G401 (cell line): ENCODE measurements at places on chromosomes 7 and 10. TPM values are rescaled to one million over a fixed set of nuclear protein-coding genes. Genes with fewer than 3 reads are reported as not detected.

KAZALD1 gene
- 105 and 145 TPM in 2 replicates for total RNA-seq

ECHDC3 gene
- 0.78 and 0.86 TPM in 2 replicates for total RNA-seq

LDB3 gene
- total RNA-seq: 0.37 and 0.78 TPM in 2 replicates

PRPF18 gene
- total RNA-seq: 21.4 and 32.5 TPM in 2 replicates

TEX47 gene
- total RNA-seq: not detected in 2 replicates

PITX3 gene
- 5.4 and 6.3 TPM in 2 replicates for total RNA-seq

COMTD1 gene
- total RNA-seq: 33.8 and 49.2 TPM in 2 replicates
